ENCODE measurements at places on chromosomes 3 and 15.

- DNase-seq: no peak
Observed at GRCh38 chr3:30952786-30953185, 58.3 kb upstream of the GADL1 start.

- no peak for DNase-seq
Observed at GRCh38 chr3:143951351-143951971, 20.2 kb upstream of the DIPK2A start.

- no peak for DNase-seq
Observed at GRCh38 chr3:169384573-169384972, 278.9 kb downstream of the MECOM start.

GRCh38 chr3:126025116-126025729 lies 56.2 kb downstream of the ROPN1B start:
- no peak for DNase-seq

GRCh38 chr3:64827431-64827830 lies 139.6 kb upstream of the ADAMTS9 start:
- DNase-seq: no peak

DNA sequence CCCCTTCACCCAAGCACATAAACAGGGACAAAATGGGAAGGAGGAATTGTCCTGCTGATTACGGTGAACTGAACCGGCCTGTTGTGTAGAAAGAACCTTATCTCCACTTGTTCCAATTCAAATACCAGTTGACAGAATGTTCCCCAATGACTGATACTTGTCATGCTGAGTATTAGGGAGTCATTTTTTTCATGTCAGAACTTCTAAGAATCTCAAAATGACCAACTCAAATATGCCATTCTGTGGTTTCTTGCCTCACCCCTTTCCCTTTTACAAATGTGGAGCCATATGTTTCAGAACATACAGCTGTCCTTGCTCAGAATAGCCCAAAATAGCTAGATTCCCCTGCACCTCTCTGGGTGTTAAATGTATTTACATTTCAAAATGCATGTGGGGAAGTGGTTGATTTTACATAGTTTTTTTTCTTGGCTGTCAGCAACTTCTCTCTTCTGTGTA lies 405.9 kb upstream of the TBL1XR1 start:
- peak; percentile 24 for DNase-seq

DNA sequence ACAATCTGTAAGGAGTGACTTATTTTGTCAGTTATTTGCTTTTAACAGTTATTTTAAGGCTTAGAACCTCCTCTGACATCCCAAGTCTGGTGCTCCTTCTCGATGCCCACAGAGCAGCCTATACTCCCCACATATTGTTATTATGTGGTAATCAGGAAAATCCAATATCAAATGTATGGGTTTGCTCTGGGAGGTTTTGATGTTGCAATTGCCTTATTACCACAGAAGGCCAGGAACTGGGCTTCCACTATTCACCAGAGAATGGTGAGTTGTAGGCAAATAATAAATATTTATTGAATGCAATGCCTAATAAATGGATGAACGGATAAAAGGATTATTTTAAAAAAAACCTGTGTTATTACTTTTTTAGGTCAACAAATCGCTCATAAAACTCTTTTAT lies 12.2 kb downstream of the NEK10 start:
- DNase-seq: no peak

- no peak for DNase-seq
Observed at GRCh38 chr15:83561661-83562060, 92.3 kb upstream of the ADAMTSL3 start.

DNA sequence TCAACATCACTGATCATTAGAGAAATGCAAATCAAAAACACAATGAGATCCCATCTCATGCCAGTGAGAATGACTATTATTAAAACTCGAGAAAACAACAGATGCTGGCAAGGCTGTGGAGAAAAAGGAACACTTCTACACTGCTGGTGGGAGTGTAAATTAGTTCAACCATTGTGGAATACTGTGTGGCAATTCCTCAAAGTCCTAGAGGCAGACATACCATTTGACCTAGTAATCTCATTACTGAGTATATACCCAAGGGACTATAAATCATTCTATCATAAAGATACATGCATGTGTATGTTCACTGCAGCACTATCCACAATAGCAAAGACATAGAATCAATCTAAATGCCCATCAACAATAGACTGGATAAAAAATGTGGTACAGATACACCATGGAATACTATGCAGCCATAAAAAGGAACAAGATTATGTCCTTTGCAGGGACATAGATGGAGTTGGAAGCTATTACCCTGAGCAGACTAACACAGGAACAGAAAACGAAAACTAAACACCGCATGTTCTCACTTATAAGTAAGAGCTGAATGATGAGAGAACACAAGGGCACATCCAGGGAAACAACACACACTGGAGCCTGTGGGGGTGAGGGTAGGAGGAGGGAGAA lies 15.2 kb upstream of the AVEN start:
- DNase-seq: no peak

- no peak for DNase-seq
Observed at GRCh38 chr15:57676585-57676984, 29.9 kb upstream of the POLR2M start.

DNA sequence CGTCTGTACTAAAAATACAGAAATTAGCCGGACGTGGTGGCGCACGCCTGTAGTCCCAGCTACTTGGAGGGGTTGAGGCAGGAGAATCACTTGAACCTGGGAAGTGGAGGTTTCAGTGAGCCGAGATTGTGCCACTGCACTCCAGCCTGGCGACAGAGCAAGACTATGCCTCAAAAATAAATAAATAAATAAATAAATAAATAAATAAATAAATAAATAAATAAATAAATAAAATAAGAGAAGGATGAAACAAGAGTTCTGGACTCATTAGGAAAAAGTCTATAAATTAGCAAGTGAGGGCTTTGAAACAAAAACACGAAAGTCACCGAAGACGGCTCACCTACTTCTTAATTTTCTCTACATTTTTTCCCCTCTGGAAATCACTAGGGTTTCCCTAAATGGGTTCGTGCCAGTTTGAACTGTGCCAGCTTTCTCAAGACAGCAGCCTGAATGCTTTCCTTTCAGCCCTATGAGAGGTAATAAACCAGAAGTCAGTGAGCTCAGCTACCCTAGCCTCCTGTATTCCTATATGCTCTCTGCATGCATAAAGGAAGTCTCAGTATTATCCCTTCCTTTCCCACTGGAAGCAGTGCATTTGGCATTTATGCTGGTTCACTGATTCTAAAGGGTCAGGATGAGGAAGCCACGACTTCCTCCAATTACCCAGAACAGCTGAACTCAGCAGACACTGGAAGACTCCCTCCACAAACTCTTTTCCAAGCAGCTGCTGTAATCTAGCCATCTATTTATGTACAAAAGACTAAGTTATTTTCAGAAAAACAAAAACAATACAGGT lies 266.9 kb downstream of the ZBBX start:
- DNase-seq: no peak

DNA sequence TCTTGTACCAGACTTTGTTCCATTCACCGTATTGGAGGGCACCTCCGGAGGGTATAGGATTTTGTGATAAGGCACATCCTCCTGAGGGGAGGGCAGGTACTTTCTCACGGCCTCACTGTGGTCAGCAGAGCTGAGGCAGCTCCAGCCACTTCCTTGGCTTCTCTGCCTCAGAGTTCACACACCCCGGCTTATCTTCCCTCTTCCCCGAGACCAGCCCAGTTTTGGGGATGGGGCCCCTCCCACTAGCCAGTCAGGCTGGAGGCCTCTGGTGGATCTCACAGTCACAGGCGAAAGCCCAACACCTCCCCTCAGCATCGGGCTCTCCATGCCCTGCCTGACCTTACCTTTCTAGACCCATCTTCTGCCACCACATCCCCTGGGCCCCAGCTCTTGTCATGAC lies 316.2 kb upstream of the CTDSPL start:
- no peak for DNase-seq

- DNase-seq: no peak
Observed at GRCh38 chr3:9913601-9914000, 3.3 kb upstream of the IL17RC start.

GRCh38 chr3:89072642-89073041 lies 34.8 kb upstream of the EPHA3 start:
- DNase-seq: no peak

Measured in DMS 273 treated with DMSO at 0.1 percent for 48 hours (cell line).